ENCODE measurements at places on chromosomes 2 and 18.

GRCh38 chr2:3459185-3460015 lies 59.9 kb downstream of the ADI1 start:
- no peak for DNase-seq

- DNase-seq, result peak; percentile 15
These were observed 247.5 kb downstream of the NBAS start for GRCh38 chr2:15313657-15314056.

DNA sequence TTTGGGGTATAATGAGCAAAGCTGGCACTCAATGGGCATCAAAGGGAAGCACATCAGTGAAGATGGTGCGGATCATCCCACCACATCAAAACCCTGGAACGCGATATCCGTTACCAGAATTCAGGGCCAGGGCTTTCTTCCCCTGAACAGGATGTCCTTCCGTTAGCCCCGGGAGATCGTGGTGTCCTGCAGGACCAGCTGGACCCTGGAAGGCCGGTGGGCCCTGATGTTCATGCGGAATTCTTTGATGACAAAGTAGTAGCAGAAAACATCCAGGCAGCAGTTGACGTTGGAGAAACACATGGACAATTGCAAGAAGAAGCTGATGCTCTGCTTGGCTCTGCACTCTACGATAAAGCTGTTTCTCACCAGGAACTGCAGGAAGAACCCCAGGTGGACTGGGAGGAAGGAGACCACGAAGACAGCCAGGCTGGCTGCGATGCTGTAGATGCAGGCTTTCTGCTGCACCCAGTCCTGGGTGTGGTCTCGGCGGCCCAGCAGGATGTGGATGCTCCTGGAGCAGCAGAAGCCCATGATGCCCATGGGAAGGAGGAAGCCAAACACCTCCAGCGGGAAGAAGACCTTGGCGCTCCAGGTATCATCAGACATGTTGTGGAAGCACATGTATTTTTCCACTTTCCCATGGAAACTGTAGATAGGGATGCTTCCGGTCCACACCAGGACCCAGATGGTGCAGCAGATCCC lies 15.0 kb downstream of the GPR55 start:
- no peak for DNase-seq

DNA sequence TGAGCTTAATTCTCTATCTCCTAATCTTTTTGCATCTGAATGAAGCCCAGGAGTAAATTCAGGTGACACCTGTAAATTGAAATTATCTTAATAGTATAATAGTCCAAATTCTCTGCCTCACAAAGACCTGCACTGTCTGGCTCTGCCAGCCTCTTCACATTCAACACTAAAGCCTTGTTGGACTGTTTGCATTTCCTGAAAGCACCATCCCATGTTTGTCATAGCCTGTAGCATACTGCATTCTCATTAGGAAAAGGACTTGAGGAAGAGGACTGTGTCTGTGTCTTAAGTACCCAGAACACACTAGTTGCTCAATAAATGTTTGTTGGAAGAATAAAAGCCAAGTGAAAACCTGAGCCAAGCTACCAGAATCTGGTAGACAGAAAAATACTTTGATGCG lies 42.9 kb upstream of the GRHL1 start:
- DNase-seq, result no peak

DNA sequence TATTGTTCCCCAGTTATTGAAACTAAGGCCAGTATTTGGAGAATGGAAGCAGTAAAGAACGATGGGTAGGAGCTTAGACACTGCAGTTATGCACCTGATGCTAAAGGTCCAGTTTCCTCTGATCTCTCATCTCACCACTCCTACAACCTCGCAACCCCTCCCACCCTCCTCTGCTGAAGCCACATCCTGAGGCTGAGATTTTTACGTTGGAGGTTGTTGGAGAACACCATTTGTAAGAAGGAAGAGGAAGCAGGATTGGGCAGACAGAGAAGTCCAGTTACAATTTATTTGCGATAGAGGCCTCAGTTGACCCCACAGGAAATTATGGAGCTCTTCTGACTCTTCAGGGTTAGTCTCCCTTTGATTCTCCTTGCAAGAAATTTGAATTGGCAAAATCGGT lies 54.3 kb upstream of the NDUFV2 start:
- DNase-seq, result no peak

GRCh38 chr18:8480506-8481328 lies 128.5 kb upstream of the RAB12 start:
- peak; percentile 10 for DNase-seq

DNA sequence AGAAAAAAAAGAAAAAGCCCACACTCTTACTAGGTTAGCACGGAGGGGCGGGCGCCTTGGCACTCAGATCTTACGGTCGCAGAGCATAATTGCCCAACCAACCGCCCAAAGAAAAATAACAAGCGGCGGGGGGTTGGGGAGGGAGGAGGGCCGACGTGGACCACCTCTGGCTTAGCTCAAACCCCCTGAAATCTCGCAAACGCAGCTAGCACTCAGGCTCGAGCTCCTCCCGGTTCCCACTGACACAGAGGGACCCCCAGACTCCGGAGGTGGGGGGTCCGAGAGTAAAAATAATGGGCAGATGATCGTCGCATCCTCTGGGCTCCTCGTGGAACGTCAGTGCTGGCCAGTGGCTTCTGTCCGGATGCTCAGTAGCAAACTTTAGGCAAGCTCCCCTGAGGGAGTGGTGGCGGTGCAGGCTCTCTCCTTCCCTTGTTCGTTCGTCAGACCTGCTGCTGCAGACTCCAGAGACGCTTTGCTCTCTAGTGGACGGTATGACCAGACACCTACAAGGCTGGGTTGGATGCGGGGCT lies 12.0 kb downstream of the CATIP start:
- DNase-seq, result peak; percentile 16

DNA sequence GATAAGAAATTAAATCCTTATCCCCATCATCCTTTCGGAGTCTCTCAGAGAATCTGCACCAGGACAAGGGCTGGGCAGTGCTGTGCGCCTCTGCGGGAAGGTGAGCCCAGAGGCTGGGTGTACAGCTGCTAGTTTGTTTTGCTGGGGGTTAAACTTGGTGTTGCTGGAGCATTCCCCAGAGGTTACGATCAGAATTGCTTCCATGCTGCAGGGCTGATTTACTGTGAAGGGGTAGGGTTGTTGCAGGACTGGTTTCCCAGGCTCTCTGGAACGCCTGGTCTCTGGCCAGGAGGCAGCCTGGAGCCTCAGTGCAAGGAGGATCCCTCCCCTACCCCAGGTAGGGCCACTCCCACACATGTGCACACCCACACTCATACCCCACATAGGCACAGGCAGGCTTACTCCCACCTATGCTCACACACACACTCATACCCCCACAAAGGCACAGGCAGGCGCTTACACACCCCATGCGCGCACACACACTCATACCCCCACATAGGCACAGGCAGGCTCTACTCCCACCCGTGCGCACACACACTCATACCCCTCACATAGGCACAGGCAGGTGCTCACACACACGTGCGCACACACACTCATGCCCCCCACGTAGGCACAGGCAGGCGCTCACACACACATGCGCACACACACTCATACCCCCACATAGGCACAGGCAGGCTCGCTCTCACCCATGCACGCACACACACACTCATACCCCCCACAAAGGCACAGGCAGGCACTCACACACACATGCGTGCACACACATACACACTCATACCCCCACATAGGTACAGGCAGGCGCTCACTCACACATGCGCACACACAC lies 11.3 kb downstream of the CNNM4 start:
- no peak for DNase-seq

- DNase-seq, result no peak
These were observed 624.7 kb downstream of the TDRD15 start for GRCh38 chr2:21748501-21748900.

GRCh38 chr2:217000406-217000805 lies 140.5 kb upstream of the TNP1 start:
- peak; percentile 30 for DNase-seq

- DNase-seq, result peak; percentile 56
These were observed 19.4 kb upstream of the PAX3 start for GRCh38 chr2:222318026-222318711.

DNA sequence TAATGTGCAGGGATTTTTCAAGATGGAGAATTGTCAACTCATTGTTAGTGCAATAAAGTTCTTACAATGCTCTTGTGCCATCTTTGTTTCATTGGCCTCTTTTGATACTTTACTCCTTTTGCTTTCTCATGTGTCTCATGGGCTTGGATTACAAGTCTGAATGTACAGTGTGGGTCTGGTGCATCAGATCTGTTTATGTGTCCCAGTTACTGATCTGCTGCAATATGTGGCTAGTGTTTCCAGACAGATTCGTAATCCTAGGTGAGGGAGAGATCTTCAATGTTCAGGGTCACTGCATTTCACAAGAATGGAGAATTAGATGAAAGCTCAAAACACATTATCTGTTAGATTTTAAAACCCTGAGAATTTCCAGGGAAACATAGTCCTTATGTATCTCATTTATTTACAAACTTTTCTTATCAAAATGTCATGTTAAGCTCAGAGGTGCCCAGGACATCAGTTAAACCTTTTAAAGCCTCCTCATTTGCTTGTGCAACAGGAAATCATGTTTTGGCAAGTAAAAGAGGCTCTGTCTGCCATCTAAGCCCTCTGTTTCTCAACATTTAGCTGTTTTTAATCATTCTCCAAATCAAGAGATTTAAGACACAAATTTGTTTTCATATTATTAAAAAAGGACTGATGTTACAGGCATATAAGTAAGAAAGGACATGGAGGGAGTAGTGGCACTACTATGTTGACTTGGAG lies 108.1 kb downstream of the NUP35 start:
- no peak for DNase-seq

- no peak for DNase-seq
These were observed 133.6 kb downstream of the PHLPP1 start for GRCh38 chr18:62848946-62849345.

DNA sequence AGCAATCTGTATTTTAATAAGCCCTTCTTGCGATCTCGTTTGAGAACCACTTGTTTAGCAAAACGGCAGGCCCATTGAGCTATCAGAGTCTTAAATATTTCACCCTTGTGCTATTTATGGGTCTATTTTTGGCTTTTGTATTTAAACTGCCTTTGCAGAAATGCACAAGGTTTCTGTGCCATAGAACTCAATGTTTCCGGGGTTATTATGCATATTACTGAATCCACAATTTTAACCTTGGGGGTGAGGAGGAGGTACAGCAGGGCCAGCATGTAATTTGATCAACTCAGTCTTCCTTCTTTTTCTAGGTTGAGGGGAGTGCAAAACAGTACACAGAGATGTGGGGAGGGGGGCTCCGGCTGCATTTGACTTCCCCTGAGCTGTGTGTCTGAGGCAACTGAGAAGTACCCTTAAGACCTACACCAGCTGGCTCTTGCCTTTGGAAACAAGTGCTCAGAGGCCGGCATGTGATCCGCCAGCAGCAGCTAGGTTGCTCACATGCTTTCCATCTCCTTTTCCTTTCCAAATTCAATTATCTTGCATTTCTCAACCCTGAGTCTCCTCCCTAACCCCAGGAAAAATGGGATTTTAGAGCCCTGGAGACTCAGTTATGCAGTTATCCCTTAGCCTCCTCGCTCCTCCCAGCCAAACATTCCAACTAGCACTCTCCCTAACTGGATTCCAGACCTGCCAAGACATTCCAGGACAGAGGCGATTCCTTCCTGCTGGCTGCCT lies 103.0 kb downstream of the HNRNPLL start:
- peak; percentile 88 for DNase-seq

DNA sequence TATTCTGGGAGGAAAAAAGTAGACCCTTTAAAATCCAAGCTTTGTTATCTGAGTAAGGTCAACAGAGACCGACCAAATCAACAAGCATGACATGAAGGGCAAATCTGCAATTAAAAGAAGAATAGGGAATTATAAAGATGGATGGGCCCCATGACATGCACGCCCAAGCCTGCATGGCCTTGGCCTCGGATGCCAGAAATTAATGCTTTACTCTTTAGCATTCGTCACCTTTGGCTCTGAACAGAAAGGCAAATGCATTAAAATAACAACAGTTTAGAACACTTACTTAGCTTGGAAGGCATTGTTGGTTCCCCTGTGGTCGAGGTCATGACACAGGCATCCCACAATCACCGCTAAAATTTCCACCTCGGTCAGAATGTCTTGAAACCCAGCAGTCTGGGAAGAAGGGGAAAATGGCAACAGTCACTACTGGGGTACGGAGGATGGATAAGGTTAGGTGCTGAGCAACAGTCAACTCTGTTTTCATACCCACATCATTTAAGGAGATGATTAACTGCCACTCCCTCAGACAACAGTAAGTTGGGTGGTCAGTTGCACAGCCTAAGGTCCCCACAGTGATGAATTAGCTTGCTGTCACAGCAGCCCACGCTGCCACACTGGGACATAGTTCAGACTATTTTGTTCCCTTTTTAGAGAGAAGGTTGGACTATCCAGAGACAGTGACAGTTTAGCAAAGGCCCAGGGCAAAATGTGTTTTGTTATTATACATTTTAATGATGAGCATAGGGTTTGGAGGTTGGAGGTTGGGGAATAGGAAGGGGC lies 319.1 kb downstream of the AGPS start:
- no peak for DNase-seq
